ENCODE measurements at places on chromosomes 5 and 9.

DNA sequence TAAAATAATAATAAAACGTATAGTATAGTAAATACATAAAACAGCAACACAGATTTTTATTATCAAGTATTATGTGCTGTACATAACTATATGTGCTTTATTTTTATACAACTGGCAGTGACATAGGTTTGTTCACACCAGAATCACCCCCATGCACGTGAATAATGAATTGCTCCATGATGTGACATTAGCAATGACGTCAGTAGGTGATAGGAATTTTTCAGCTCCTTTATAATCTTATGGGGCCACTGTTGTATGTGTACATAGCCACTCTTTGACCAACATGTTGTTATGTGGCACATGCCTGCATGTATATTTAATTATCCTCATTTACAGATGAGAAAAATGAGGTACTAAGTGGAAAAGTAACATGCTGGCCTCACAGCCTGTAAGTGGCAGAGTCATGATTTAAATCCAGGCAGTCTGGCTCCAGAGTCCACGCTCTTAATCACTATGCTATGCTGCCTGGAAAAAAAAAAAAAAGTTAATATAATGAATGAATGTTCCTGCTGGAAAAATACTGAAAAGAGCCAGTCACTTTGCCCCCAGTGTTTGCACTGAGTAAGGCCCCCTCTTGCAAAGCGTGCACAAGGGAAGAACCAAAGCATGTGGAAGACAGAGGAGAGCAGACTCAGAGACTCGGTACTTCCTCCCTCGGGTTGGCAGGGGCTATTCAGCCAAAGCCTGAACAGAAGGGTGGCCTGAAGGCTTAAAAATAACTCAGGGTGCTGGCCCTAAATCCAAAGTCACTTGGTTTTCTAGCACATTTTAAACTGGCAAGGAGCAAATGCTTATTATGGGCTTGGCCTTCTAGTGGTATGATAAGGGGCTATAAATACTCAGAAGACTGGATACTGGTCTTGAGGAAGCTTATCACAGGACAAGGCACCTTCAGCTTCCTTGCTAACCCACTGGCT is 206.8 kb downstream of the GLIS3 start:
- DNase-seq, result no peak

GRCh38 chr9:16268067-16268881 is 602.2 kb downstream of the BNC2 start:
- DNase-seq, result no peak

GRCh38 chr5:122063836-122064235 is 14.2 kb downstream of the LOX start:
- DNase-seq, result no peak

GRCh38 chr5:8288897-8289516 is 420.1 kb downstream of the MTRR start:
- DNase-seq, result no peak

DNA sequence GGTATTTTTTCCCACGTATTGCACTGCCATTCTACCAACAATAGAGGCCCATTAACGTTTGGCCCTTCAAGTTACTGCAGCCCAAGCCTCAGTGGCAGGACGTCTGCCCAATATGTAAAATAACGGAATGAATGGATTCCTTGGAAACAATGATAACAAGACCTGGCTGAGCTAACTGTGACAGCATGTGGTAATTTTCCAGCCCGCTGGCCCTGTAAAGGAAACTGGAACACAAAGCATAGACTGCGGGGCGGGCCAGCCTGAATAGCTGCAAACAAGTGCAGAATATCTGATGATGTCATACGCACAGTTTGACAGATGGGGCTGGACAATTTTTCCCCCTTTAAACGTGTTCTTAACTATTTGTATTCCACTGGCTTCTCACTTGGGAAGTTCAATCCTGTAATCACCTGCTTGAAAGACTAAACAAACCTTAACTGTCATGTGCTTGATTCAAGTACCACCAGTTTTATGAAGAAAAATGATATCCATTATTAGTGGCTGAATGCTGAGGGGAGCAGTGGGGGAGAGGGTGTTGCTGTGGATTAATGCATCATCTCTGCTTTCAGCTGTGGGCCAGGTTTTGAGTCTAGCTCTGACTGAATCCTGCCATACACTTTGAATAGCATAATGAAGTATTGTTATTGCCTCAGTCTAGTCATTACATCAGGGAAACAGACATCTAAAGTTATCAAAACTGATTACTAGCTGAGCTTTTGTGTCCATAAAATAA is 323.9 kb downstream of the TMEM161B start:
- DNase-seq, result no peak

DNA sequence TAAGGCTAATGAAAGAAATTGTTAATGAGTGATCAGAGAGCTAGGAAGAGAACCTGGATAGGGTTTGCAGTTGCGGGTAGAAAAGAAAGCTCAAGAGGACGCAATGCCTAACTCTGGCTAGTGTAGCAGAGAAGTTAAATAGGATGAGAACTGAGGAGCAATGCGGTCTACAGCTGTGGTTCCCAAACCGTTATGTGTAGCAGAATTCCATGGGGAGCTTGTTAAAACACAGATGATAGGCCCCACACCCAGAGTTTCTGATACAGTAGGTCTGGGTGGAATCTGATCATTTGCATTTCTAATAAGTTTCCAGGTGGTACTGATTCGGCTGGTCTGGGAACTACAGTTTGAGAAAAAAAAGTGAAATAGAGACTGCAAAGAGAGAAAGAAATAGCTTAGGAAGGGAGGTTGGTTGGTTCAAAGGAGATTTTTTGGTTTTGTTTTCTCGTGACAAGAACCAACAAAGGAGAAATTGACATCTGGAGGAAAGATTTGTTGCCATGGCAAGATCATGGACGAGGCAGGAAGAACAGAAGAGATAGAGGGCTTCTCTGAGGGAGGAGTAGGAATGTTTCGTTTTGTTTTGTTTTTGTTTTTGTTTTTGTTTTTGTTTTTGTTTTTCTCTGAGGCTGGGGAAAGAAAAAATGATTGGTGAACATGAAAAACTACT is 276.1 kb downstream of the ARRDC3 start:
- no peak for DNase-seq

- no peak for DNase-seq
Observed at GRCh38 chr9:78879324-78880100, 582.6 kb downstream of the PSAT1 start.

DNA sequence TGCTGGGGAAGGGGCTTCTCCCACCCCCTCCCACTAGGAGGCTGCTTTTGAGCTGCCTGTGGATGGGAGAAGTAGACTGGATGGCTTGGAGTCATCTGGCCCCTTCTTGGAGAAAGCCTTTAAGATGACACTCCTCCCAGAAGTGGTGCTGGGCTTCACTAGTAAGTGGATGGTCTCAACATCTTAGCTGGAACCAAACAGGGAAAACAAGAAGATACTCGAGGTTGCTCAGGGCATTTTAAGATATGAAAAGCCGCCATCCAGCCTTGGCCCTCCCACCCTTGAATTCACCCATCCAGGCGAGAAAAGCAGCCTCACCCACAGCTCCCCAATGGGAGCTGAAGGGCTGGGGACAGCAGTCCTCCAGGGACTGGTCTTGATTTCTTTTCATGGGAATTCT is 7.8 kb upstream of the SMIM32 start:
- no peak for DNase-seq

DNA sequence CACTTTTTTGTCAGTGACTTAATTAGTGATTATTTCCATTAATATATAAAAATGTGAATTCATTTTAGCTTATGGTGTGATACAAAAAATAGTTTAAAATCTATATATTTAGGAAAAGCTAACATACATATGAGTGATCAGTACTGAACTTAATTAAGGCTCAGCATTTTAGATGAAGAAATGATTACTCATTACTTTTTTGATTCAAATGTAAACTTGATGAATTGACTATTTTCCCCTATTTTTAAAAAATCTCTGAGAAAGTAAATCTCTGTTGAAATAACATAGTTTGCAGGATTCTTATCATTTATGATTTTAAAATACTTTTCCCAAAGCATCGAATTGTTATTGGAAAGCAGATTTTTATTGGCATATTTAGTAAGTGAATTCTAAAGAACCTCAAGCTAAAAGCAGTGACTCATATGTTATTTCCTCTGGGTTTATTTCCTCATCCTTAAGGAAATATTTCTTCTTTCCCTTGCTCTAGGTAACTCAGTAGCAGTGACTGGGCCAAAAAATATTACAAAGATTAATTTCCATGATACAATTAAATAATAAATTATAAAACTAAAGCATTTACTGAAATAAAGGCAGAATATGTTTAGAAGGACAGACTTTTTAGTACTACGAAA is 290.6 kb downstream of the FER start:
- no peak for DNase-seq

GRCh38 chr5:14581891-14582796 is 552 bp downstream of the OTULINL start:
- DNase-seq, result peak; percentile 42

DNA sequence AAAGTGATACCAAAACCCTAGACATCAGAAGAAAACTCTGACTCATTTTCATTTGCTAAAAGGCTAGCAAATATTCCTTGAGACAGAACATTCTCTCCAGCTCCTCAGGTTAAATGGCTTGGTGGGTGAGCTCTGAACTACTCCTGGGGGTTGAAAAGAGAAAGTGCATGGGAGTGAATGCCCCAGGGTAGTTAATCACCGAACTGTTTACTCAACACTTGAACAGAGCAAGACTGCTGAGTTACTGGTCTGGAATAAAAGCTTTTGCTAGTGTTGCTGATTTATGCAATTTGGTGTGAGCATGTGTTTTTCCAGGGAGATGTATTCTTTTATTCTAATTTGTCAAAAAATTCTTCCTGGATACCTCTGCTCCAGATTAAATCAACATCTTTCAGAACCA is 88.3 kb upstream of the PRDM9 start:
- DNase-seq, result no peak

DNA sequence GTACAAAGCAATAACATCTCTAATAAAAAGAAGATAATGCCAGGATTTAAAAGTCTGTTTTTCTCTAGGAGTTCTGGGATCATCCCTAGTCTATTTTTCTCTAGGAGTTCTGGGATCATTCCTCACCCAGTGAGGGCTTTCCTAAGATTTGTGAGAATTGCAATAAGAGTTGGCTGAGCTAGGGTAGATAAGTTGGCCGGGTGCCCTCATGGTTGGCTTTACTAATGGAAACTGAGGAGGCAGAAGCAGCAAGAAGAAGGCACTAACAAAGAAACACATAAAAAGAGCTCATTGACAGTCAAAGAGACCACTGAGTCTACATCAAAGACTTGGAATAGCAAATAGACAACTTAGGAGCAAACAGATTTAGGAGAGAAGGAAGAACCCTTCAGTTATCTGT is 4.2 kb downstream of the SLC1A3 start:
- DNase-seq, result no peak

DNA sequence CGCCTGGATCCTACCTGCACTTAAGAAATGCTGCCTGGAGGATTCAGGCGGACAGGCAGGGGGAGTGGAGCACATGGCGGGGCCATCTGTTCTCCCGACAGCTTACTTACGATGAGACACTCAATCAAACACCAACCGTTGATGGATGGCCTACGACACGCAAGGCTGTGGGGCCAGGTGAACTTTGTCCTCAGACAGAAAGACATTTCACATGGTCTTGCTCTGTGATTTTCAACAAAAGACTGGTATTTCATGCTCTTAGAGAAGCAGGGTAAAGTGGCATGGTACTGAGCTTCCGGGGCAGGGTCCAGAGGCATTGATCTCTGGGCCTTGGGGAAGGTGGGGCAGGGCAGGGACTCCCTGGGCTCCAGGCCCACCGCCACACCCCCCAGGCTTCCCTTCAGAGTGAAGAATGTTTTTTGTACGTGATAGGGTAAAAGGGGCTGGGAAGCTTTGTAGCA is 9.1 kb upstream of the OLFM1 start:
- DNase-seq, result no peak

GRCh38 chr5:171575386-171575785 is 155.9 kb downstream of the FGF18 start:
- DNase-seq, result no peak

DNA sequence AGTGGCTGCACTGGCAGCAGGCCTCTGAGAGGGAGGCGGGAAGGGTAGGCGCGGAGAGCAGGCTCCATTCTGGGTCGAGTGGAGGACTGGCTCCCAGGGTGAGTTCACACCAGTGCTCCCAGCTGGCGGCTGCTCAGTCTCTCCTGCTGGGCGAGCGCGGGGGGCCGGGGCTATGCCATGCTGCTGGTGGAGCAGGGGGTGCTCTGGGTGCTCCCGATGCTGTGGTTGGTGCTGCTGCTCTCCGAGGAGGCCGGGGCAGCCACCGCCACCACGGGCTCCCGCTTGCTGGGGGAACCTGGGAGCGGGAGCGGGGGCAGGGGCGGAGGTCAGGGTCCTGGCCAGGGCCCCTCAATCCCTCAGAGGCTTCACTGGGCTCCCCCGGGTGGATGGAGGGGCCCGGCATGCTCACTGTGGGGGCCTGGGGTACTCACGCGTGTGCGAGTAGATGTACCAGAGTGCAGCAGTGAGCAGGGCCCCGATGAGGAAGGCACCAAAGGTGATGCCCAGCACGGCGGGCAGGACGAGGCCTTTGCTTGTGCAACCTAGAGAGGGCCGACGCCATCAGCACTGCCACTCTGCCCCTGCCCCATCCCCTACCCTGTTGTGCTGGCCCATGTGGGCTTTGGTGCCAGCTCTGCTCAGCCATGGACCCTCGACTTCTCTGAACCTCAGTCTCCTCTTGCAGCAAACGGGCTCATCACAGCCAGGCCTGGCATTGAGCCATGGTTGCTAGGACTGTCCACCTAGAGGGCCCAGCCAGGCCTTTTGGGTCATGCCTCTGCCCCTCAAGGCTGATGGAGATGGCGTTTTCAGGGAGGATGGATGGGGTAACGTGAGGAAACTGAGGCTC is 13.1 kb downstream of the FPGS start:
- no peak for DNase-seq

DNA sequence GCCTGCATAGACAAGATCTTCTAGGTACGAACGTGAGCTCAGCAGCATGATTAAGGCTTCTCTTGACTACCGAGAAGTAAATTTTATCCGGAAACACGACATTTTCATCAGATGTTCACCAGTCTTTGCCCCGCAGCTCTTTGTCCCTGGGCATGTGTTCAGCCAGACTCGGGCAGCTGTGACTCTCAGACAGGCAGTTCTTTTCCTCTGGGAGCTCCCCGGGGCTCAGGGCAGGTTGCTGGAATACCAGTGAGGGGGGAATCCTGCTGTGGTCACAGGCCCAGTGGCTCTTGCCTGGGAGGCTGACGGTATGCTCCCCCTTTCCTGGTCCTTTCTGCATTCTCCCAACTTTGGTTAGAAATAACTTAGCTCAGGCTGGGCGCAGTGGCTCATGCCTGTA is 186.1 kb downstream of the GNA14 start:
- no peak for DNase-seq

DNA sequence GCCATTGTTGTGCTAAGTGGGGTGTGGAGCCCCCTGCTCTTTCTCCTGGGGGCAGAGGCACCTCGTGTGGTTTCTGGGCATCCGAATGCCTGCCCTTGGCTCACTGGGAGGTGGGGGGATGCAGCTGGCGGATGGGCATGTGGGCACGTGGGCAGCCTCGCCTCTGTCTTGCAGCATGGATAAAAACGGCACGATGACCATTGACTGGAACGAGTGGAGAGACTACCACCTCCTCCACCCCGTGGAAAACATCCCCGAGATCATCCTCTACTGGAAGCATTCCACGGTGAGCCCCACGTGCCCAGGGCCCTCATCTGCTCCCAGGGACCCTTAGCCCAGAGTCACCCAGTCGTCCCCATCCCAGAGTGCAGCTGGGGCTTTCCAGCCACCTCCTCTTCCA is 25.3 kb downstream of the PTGES2 start:
- DNase-seq, result no peak

- DNase-seq, result no peak
Observed at GRCh38 chr9:85599540-85600105, 142.1 kb downstream of the AGTPBP1 start.

- DNase-seq, result no peak
Observed at GRCh38 chr9:138049085-138049778, 171.7 kb downstream of the CACNA1B start.

- DNase-seq, result no peak
Observed at GRCh38 chr5:123285122-123286023, 137.8 kb downstream of the CEP120 start.

- DNase-seq, result no peak
Observed at GRCh38 chr5:160353379-160353778, 17.0 kb downstream of the C1QTNF2 start.

Data from NCI-H1436 (cell line).